ENCODE measurements at places on chromosomes 6 and 20.

DNA sequence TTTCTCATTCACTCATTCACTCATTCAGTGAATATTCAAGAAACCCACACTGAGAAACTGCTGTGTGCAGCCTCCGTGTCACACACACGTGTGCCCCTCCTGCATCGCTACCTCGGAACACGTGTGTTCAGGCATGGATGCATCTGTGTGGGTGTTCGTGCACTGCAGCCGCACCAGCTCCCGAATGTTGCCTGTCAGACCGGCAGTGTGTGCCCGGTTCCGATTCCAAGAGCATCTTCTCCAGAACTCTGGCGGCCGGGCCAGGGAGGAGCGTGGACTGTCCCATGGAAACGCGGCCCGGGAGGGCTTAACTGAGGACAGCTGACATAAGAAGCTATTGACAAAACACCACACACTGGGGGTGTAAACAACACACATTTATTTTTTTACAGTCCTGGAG, 216.0 kb downstream of the DLL1 start:
- no peak for DNase-seq

GRCh38 chr6:159395609-159396008, 226.4 kb downstream of the FNDC1 start:
- no peak for DNase-seq

- DNase-seq, result no peak
Measured at GRCh38 chr6:121847806-121848522, 412.5 kb downstream of the GJA1 start.

- DNase-seq, result no peak
Measured at GRCh38 chr6:3867641-3868502, 18.7 kb downstream of the FAM50B start.

DNA sequence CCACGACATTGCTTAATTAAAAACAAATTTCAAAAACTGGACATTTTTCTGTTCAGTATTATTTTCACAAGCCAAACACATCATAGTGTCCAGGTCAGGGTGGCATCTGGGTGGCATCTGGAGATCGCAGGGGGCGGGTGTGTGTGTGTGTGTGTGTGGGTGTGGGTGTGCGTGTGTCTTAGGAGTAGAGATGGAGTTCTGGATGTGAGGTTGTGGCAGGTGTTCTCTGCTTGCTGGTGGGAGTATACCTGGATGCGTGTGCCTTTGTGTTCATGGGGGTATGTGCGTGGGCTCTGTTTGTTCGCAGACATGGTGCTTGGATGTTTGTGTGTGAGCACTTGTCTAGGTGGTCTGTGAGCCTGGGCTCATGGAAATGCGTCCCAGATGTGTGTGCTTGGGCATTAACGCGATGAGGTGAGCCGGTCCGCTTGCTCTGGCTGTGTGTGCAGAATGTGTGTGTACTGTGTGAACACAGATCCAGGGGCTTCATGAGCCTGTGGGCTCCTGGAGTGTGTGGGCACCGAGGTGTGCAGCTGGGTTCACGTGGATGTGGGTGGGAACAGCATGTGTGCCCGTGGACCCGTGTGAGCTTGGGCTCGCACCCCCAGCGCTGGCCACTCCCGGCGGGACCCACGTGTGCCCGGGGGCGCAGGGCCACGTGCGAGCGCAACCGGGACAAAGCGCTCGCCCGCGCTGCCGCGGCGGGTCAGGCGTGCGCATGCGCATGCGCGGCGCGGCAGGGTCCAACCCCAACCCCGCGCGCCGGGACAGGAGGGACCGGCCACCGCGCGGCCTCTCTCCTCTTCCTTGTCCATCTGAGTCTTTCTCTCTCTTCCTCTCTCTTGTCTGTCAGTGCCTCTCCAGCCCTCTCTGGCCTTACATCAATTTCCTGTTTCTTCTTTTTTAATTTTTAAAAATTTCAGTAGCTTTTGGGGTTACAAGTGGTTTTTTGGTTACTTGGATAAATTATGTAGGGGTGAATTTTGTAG, 60.4 kb downstream of the SRC start:
- no peak for DNase-seq

DNA sequence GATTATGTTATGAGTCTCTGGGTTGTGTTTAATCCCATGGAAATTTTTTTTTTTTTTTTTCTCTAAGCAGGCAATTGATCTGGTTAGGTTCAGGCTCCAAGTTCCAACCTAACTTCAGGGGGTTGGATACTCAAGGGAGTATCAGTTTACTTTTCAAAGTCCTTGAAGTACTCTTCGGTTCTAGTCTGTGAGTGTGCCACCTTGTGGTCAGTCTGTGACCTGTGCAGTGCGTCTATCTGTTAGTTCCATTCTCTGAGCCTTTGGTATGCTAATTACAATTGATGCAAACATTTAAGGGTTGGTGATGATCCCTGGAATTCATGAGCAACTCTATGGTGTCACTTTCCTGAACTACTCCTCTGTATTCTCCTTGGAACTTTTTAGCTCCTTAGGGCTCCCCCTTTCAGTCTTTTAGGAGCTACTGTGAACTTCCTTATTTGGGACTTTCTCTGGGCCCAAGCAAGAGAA, 342.0 kb downstream of the SOX4 start:
- peak; percentile 32 for DNase-seq

- no peak for DNase-seq
Measured at GRCh38 chr6:149471801-149472200, 13.0 kb downstream of the ZC3H12D start.

DNA sequence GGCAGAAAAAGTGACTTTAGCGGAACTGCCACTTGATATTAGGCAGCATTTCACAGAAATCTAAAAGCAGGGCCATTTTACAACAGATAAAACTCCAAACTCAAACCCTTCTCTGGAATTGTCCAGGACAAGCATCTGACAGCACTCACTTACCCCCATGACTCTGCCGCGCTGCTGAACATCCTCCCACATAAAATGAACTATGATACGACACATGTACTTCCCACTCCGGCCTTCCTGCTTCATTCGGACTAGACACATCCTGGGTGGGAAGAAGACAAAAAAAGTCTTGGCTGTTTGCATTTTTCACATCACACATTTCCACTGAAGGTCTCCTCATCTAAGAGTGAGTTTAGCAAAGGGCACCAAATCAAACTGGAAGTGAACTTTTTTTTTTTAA, 54.8 kb upstream of the FAM83C start:
- no peak for DNase-seq

- DNase-seq, result no peak
Measured at GRCh38 chr20:57535297-57535696, 10.4 kb upstream of the CTCFL start.

DNA sequence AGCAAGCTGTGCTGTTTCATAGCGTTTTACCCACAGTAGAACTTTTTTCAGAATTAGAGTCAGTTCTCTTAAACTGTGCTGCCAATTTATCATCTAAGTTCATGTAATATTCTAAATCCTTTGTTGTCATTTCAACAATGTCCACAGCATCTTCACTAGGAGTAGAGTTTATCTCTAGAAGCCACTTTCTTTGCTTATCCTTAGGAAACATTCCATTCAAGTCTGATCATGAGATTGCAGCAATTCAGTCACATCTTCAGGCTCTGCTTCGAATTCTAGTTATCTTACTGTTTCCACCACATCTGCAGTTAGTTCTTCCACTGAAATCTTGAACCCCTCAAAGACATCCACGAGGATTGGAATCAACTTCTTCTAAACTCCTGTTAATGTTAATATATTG, 12.5 kb downstream of the CTNNBL1 start:
- DNase-seq, result no peak

DNA sequence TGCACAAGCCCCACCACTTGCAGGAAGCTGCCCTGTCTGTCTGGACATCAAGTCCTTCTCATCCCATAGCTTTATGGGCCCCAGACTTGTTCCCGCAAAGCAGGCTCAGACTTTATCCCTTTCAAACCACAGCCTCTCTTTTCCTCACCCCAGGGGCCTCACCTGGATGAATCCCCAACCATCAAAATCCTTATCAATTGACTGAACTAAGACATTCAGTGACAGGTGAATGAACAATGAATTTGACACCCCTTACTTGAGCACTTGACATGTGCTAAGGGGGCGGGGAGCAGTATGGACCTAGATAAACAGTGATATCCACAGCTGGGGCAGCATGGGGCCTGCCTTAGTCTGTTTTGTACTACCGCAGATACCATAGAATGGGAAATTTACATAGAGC, 5.0 kb downstream of the RAB44 start:
- DNase-seq, result no peak

GRCh38 chr6:37972994-37973757, 153.6 kb downstream of the ZFAND3 start:
- DNase-seq, result no peak

DNA sequence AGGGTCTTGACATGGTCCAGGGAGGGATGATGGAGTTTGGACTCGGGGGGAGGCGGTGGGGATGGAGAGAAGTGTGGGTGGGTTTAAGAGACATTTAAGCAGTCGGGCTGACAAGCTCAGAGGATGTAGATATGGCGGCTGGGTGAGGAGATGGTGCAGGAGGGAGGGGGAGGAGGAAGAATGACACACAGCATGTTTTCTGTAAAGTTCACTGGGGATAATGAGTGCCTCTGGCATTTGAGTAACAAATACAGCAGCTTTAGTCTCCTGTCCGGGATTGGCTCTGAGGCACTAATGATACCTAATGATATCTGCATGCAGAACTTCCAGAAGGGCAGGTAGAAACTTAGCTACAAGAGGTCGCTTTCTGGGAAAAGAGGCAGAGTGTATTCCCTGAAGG, 107.8 kb downstream of the DHX35 start:
- no peak for DNase-seq

DNA sequence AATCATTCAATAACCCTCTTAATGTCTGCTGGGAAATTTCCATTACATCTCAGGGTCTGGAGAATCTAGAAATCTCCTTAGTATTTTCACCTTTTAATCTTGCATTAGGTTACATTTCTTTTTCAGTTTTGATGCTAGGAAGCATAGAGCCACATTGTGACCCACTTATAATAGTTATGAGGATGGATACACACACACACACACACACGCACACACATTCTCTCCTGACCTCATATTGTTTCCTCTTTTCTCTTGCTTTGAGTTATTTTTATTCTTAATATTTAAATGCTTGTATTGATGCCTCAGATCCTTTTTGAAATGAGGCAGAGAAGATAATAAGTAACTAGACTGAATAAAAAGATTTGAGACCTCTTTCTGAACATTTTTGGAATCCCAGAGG, 128.4 kb downstream of the KLHL32 start:
- DNase-seq, result no peak

- no peak for DNase-seq
Measured at GRCh38 chr20:47926731-47927130, 141.4 kb upstream of the SULF2 start.

- DNase-seq, result no peak
Measured at GRCh38 chr6:37392821-37393220, 39.0 kb downstream of the RNF8 start.

- DNase-seq, result no peak
Measured at GRCh38 chr6:18488526-18489270, 101.5 kb downstream of the RNF144B start.

DNA sequence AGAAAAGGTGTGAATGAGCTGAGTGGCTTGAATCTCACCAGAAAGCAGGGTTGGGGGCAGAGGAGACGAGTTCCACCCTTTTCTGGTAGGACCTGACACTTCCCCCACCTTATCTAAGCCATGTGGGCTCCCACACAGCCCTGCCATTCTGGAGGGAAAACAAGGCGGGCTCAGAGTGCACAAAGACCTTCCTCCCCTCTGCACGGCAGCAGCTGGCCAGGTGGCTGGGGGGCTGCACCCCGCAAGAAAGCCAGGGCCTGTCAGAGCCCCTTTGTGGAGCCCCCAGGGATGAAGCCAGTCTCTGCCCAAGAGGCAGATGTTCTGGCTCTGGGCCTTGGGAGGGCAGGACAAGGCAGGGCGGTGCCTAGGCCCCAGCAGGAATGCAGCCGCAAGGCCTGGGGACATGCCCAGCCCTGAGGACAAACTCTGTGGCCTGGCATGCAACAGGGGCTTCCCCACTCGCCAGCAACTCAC, 48.4 kb upstream of the DSN1 start:
- DNase-seq, result no peak

DNA sequence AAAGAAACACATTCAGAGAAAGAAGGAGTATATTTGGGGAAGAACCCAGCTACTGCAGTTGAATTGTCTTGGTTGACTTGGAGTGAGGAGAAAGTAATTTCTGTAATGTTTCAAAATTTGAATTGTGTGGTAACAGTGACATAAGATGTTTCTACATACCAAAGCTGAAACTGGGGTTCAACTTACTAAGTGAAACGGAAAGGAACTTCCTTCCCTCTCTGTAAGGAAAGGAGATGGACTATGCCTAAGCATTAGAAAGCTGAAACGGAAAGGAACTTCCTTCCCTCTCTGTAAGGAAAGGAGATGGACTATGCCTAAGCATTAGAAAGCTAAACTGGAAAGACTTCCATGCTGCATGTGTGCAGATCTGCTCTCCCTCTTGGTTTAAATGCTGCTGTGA, 46.0 kb downstream of the HUS1B start:
- DNase-seq, result no peak

DNA sequence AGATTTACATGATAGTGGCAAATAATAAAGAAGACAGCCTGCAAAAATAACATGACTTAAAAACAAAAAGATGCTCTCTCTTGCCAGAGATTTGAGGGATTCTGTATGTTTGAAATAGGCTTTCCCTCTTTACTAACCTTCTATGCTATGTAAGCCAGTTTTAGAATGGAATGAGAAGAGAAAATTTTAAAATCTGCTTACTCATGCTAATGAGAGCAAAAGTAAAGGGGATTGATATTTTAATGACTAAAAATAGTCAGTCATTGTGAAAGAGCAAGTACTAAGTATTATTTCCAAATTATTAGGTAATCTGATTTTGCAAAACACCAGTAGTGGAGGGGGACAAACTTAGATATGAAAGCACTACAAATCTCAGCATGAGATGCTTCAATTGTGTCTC, 563.3 kb upstream of the ADGRB3 start:
- DNase-seq, result no peak

DNA sequence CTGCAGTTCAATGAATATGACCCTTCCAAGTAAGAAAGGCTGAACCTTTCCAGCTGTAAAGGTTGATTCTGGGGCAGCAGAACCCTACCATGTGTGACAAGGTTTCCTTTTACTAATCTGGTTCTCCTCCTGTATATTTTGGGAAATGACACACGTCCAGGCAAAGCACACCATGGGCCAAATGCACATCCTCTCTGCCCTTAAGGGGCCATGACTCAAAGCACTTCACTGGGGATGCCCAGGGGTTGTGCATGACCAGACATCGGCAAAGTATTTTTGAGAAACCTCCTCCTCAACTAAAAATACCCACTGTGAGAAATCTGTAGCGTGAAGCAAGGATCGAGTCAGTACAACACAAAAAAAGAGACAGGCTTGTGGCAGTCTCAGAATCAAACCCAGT, 174.7 kb downstream of the BACH2 start:
- no peak for DNase-seq

DNA sequence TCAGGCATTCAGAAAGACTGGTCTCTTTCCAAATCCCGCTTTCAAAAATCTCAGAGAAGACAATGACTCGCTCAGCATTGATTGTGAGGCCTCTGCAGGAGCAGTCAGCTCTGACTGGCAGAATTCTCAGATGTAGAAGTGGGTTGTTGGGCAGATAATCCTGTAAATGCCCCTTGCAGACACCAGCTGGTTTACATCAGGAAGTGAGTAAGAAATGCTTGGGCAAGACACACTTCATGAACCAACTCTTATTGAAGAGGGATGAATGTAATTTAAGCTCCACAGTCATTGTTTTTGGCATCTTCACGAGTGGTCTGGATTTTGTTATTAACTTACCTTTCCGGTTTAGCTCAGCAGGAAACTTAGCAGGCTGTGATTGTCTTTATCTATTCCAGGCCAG, 166.6 kb downstream of the PLCB4 start:
- peak; percentile 90 for DNase-seq
